ENCODE measurements at places on chromosomes 7 and 10.

- peak; percentile 74 for DNase-seq
Observed at GRCh38 chr10:21499701-21500577, 25.5 kb downstream of the SKIDA1 start.

GRCh38 chr10:88791924-88792323 is 10.6 kb upstream of the LIPM start:
- peak; percentile 83 for DNase-seq

- DNase-seq = no peak
Observed at GRCh38 chr7:128687131-128687530, 15.0 kb downstream of the GARIN1A start.

DNA sequence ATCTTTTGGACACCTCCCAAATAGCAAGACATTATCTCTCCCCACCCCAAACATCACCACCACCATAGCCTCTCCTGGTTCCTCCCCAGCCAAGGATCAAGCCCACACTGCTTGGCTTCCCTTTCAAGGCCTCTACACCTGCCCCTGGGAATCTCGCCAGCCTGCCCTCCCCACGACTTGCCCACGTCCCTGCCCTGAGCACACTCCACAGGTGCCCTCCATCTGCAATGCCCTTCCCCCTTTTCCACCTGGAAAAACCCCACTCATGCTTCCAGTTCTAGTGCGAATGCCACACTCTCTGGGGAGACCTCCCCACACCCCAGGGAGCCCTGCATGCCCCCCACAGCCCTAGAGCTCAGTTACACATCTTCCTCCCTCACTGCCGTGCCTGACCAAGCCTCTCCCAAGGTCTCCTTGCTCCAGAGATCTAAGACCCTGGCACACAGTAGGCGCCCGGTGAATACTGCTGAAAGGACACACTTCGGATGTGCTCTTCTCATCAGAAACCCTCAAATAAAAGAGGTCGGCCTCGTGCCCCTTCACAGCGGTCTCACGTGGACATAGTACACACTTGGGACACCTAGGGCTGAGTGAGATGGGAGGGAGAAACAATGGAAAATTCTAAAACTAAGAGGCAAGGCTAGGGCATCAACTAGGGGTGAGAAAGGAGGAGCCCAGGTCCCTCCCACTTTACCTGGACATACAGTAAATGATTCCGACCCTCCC is 91.4 kb downstream of the DLG5 start:
- DNase-seq = no peak

DNA sequence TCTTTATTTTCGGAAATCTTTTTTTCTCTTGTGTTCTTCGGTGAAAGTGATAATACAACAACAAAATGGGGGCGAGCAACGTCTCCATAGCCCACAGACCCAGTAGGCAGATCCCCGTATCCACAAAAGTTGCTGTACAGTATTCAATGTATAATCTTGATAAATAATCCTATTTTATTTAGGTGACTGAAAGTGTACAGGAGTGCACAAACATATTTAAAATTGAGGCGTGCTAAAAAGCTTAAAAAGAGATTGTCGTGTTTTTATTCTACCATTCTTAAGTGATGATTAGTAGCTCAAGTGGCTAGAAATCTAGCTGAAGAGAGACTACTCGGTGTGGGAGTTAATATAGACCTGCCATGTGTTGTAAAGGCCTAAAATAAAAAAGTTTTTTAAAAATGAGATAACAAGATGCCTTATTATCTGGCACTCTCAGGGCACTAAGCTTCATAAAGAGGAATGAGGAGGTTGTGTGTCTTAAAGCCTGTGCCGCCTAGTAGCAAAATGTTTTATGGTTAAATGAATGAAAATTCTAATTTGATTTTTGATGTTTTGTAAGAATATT is 1.6 kb downstream of the CAPZA2 start:
- no peak for DNase-seq

DNA sequence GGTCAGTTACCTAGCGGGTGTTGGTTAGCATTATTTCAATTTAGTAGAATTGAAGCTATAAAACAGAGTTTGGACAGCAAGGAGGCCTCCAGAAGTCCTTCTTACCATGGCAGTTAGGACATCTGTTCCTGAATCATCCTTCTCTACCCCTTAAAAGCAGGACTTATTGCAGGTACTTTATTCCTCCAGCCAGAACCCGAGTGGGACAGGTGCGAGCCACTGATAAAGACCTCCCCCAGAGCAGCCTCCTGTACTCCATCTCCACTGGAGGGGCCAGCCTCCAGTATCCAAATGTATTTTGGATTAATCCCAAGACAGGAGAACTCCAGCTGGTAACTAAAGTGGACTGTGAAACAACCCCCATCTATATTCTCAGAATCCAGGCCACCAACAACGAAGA is 54.6 kb downstream of the CDHR3 start:
- no peak for DNase-seq

GRCh38 chr10:71840958-71841335 is 10.1 kb downstream of the PSAP start:
- DNase-seq = no peak

GRCh38 chr7:28714459-28715120 is 243.5 kb downstream of the TRIL start:
- DNase-seq = no peak

- peak; percentile 96 for DNase-seq
Observed at GRCh38 chr10:69318106-69318866, 40.0 kb downstream of the HK1 start.

GRCh38 chr10:2680821-2681220 is 386.5 kb upstream of the PFKP start:
- DNase-seq = no peak

- DNase-seq = no peak
Observed at GRCh38 chr7:28419716-28420115, 7.4 kb downstream of the CREB5 start.

Measured in endodermal cell (in vitro differentiated cells).